Effector memory CD4-positive, alpha-beta T cell (primary cell): ENCODE measurements at places on chromosomes 7 and 10.

DNA sequence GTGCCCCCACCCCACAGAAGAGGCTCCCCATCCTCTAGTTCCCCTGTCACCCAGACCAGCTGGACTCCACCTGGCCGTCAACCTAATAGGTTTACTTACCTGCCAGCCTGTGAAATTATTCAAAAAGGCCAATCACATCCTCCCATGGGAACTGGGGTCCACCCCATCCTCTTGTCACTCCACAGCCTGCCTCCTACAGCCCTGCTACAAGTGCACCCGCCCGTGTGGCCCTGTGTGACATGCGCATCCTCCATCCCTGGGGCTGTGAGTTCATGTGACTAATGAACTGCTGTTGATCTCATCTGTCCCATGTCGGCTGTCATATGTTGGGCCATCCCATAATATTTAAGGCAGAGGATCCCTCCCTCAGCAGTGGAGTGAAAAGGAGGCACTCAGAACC, 39.4 kb downstream of the AOC1 start:
- no peak for DNase-seq

- DNase-seq: no peak
Observed at GRCh38 chr7:74653686-74654181, 3.8 kb upstream of the GTF2I start.

GRCh38 chr10:22681783-22682183, 32.6 kb downstream of the PIP4K2A start:
- peak; percentile 37 for DNase-seq

DNA sequence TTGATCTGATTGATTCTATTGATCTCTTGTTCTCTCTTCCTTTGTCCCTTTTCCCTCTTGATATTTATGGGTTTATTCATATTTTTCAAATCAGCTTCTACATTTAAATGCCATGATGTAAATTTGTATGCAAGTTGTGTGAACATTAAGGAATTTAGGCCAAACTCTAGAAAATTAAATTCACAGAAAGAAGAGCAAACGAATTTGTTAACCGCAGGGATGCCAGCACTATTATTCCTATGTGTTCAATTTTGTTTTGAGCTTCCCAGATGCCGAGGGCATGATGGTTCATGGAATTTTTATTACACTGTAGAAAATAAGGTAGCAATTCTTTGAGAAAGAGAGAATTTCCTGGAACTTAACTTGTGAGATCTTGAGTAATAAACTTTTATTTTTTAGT, 220.9 kb downstream of the BUB3 start:
- no peak for DNase-seq

DNA sequence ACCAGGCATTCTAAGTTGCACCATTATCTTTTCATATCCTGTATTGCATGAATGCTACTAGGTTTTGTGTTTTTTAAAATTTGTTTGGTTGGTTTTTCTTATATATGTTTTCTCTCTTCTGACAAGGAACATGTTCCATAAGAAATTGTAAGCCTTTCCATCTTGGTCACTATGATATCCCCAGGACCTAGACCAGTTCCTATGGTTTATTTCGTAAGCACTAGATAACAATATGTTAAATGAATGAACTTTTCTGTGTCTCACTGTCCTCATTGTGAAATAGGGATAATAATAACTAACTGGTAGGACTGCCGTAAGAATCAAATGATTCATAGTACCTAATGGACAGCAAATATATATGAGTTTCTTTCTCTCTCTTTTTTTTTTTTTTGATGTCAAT, 146.3 kb downstream of the SEMA3E start:
- no peak for DNase-seq

DNA sequence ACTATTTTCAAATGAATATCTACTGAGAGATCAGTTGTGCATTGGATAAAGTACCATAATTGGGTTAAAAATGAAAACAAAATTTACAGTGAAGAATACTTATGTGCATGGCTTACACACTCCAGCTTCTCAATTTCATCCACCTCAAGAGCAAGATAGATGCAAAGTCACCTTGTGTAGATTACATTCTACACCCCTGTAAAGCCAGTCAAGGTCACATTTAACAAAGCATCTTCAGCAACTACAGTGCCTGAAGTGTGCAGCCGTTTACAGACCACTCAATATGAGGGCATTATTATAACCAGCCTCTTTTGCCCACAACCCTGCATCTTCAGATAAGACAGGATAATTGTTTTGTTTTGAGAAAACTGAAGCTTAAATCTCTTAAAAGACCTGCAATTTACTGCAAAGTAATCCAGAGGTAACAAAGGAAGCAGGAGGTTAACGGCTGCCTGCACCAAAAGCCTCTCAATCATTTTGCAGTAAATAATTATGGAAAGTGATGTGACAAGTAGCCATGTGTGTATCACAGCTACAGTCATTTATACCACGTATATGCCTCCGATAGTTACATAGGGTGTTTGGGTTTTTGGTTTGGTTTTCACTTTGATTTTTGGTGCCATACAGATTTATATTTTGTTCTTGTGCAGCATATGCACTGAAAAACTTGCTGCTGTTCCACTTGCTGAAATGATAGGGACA, 4.9 kb downstream of the PURB start:
- DNase-seq: no peak

GRCh38 chr7:123030631-123031030, 35.1 kb upstream of the TAS2R16 start:
- no peak for DNase-seq

- DNase-seq: no peak
Observed at GRCh38 chr7:100642534-100642907, 1.2 kb upstream of the TFR2 start.

DNA sequence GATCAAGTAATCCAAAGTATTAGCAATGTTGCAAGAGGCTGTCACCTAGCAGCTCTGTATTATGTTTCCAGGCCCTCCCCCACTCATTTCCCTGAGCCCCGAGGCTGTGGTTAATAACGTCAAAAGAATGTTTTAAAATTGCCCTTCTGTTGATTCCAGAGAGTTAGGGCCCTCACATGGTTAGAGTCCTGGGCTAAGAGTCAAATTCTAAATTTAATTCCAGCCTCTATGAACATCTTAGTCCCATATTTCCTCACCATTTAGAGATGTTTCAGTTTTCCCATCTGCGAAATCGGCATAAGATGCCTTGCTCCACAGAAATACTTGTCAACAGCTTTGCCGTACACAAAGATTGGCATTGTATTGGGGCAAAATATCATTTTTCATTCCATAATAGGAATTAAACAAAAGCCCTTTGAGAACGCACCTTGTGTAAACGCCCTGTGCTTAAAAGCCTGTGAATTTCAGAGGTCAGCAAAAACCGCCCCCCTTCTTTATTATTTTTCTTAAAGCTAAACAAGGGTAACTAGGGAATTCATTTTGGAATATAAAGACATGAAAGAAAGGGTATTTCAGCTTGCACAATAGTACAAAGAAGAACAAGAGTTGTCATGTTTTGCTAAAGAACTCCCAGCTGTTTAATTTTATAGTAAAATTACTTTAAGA, 135.8 kb downstream of the ARID5B start:
- no peak for DNase-seq

- no peak for DNase-seq
Observed at GRCh38 chr7:93156884-93157283, 8.7 kb upstream of the SAMD9L start.

- DNase-seq: no peak
Observed at GRCh38 chr7:30364773-30365172, 80.4 kb downstream of the ZNRF2 start.
